Stimulated activated CD8-positive, alpha-beta memory T cell treated with anti-CD3 and anti-CD28 coated beads, Interleukin-15, amount 100 ng/mL, for 24 hours (primary cell): ENCODE measurements at places on chromosomes 6 and 20.

- no peak for DNase-seq
These were observed 26.5 kb downstream of the HLA-DOB start for GRCh38 chr6:32790306-32790705.

DNA sequence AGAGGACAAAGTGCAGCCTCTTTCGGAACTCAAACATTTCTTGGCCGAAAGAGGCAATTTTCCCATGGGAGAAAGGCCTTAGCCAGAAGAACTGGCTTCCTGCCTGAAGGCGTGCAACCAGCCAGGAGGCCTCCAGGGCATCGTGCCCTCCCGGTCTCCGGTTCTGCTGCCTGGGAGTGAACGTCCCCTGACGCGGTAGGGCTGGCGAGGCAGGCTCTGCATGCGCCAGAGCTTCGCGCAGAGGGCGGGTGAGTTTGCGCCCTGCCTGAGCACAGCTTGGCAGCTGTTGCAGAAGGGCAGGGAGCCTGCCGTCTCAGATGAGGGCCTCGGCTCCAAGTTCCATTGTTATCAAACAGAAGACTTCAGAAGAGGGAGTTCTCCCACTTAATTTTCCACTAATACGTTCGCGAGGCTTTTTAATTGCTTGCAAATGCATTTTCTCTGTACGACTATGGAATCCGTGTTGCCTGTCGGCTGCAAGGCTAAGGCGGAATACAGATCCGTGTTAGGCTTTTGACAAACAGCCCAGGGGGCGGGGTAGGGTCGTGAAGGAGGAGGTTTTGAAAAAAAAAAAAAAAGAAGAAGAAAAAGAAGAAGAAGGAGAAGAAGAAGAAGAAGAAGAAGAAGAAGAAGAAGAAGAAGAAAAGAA is 5.5 kb upstream of the TFAP2D start:
- DNase-seq = no peak

GRCh38 chr6:116979560-116979959 is 102.5 kb downstream of the RFX6 start:
- no peak for DNase-seq

GRCh38 chr6:35213824-35214756 is at the start of gene SCUBE3:
TSS of gene SCUBE3 (plus strand) at chr6:35213956. CDS start at chr6:35214419, 463 bp downstream.
- DNase-seq = no peak

GRCh38 chr20:38892091-38892981 is 33.9 kb upstream of the FAM83D start:
- no peak for DNase-seq
